ENCODE measurements at places on chromosomes 1 and 21.

- DNase-seq = peak; percentile 16
These were observed 26.2 kb downstream of the SMG7 start for GRCh38 chr1:183498342-183498991.

DNA sequence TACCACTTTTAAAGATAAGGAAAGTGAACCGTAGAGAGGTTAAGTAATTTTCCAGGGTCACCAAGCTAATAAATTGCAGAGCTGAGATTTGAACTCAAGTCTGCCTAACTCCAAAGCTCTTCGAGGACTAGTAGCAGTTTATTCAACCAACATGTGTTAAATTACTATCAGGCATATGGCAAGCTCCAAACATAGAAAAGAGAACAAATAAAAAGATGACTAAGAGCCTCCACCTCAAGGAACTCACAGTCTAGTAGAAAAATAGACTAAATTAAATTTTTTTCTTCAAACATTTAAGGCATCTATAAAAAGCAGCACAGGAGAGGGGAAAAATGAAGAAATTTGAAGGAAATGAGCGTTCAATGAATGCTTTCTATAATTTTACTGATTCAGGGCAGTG, 22.2 kb downstream of the SLC9C2 start:
- no peak for DNase-seq

DNA sequence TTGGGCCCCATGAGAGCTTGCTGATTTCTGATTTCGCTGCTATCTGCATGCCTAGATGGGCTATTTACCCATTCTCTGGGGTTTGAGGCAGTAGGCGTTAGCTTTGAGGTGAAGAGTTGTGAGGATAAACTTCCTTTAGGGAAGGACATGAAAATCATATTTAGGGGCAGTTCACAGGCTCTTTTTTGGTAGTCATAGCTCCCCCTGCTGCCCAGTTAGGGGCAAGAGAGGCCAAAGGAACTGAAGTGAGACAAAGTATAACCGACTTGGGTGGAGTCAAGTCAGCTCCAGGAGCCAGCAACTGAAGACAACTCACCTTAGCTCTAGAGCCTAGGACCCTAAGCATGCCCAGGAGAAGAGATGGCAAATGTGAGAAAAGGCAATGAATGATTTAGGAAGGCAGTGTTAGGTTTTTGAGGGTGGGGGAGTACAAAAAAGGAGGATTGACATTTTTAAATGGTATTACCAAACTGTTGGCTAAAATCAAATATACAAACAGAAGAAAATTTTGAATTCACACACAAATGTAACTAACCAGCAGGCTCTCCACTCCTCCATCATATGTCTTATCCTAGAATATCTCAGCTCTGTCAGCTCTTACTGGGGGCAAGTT, 625.2 kb downstream of the LMO4 start:
- peak; percentile 64 for DNase-seq

DNA sequence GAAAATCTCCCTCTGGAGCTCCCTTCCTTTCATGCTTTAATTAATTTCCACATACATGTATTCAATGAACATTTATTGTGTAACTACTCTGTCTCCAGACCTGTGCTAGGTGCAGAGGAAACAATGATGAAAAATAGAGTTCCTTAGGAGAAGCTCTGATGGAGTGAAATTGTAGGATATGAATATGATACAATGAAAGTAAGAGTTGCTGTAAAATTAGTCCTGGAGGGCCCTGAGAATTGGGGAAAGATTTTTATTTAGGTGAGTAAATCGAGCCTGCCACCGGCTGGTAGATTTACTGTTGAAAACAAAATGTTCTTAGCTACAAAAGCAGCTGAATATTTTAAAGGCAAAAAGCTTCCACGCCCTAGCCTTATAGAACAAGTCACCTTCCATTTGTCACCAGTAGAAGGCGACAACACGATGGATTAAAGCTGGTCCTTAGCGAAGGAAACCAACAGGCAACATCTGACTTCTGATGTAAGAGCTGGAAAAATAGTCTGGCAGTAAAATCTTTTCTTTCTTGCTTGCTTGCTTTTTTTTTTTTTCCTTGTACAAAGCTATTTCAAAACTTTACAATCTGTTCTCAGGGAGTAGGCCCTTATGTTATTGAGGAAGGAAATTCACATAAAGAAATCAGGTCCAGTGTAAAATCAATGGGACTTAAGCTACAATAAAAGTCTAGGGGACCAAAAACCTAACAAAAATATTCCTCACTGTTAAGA, 82.0 kb upstream of the ROR1 start:
- peak; percentile 68 for DNase-seq

DNA sequence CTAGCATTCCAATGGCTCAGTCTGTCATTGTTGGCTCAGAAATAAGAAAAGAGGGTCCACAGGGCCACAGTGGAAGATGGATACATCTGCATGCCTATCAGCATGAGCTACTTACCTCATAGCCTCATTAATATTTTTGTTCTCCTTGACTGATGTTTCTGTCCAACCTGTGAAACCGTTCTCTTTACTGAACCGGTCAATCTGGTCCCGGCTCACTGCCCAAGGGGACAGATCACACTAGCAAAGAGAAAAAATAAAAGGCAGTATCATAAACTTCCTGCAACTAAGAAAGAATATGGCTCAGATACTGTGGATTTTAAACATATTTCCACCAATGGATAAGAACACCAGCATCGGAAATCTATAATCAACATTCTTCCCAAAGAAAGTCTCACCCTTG, 4.7 kb downstream of the RAB29 start:
- DNase-seq = no peak

GRCh38 chr1:78492386-78492950, 1.7 kb downstream of the PTGFR start:
- peak; percentile 10 for DNase-seq

GRCh38 chr1:2786329-2787162, 14.9 kb downstream of the TTC34 start:
- peak; percentile 48 for DNase-seq

- DNase-seq = no peak
These were observed 209.5 kb downstream of the RERE start for GRCh38 chr1:8607906-8608305.

- no peak for DNase-seq
These were observed 15.4 kb upstream of the OPRD1 start for GRCh38 chr1:28796352-28797211.

DNA sequence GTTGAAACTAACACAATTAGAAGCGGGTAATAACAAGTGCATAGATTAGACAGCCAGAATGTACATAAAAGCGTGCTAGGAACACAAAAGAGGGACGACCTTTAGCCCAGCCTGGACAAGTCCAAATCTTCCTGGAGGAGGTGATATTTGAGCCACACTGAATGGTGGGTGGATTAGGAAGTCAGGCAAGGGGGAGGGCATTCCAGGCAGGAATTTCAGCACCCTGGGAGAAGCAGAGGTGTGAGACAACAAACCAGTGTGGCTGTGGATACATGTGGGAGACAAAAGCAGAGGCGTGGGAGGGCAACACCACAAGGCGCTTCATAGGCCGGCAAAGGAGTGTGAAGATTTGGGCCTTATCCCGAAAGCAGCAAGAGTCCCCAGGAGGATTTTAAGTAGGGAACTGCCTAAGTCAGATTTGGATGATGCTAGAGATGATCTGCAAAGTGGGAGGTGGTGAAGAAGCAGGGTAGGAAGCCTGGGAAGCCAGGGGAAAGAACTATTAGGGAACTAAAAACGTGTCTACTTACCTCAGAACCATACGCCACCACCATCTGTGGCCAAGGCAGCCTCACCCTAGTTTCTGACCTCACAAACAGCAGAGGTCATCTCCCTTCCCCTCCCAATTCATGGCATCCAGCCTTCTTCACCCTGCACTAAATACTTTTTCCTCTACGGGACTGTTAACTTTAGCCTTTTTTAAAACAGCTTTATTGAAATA, 81.8 kb downstream of the GLUL start:
- no peak for DNase-seq

DNA sequence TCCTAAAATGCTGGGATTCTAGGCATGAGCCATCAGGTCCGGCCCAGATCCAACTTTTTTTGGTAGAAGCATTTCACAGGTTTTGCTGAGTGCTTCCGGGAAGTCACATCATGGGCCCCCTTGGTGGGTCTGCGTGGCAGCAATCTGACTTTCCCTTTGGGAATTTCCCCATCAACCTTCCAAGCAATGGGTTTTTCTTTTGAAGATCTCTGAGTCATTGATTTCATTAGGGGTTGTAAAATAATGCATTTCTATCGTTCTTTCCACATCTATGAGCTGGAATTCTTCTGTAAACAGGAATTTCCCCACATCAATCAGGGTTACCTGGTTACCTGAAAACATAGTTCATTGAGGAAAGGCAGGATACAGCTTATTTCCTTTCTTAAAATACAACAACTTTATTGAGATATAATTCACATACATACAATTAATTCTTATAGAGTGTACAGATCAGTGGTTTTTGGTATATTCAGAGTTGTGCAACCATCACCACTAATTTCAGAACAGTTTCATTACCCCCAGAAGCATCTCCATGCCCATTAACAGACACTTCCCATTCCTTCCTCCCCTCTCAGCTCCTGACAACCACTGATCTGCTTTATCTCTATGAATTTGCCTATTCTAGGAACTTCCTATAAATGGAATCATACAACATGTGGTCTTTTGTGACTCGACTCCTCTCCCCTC, 9.9 kb upstream of the ZBTB17 start:
- DNase-seq = no peak

GRCh38 chr21:42465008-42465802, 30.8 kb downstream of the RSPH1 start:
- DNase-seq = peak; percentile 78

DNA sequence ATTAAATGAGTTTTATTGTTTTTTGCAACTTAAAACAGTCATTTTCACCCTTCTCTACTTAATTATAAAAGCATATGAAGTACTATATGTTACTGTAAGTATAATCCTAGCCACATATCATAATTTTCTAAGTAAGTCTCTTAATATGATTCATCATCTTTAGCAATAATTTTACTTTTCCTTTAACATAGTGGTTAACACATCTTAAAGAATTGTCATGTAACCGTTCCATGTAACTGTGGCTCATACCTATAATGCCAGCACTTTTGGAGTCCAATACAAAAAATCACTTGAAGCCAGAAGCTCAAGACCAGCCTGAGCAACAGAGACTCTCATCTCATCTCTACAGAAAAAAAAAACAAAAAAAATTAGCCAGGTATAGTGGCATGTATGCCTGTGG, 260.6 kb upstream of the DUSP10 start:
- DNase-seq = no peak

- DNase-seq = no peak
These were observed 23.0 kb upstream of the DMBX1 start for GRCh38 chr1:46466477-46467182.

DNA sequence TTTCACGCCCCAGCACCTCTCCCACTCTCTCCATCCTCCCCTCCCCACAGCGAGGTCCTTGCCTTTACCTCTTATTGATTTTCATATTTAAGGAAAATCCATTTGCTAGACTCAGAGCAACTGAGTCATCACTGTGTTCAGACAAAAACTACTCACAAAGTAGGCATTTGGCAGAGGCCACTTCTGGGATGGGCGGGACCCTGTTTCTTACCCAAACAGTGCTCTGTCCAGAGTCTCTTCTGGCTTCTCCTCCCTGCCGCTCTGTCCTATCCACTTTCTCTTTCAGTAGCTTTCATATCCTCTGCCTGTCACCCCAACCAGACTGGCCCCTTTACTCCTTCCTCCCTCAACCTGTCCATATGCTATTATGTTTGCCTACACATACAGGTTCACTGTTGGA, 2.4 kb upstream of the NAV1 start:
- no peak for DNase-seq

DNA sequence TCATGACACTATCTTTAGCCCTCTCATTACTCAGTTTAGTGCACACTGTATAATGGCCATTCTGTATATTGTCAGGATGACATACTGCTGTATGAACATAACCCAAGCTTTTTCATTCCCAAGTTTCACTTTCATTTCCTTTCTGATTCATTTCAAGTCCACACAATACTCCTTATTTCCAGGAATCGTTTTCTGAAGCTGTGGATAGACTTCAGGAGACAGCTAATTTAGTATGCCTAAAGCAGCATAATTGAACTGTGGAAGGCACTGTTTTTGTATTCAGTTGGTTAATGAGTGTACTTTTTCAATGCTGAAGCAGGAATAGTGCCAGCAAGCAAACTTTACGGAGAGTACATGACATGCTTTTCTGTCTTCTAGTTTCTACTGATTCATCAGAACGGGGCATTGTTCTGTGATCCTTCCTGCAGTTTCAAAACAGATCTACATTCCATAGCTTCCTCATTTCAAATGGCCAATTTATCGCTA, 578.5 kb upstream of the ZP4 start:
- DNase-seq = no peak

DNA sequence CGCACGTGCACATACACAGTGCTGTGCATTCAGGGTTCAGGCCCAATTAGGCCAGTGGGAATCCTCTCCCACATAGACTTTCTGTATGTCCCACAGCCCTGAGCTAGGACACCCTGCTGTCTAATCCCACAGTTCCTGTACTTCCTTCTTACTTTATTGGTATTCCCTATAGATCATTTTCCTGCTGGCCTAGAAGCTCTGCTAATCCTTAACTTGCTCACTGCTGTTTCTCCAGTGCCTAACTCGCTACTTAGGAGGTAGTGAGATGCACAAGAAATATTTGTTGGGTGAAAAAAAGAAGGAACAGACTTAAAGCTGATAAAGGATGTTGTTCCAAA, 34.1 kb upstream of the FHAD1 start:
- DNase-seq = no peak

DNA sequence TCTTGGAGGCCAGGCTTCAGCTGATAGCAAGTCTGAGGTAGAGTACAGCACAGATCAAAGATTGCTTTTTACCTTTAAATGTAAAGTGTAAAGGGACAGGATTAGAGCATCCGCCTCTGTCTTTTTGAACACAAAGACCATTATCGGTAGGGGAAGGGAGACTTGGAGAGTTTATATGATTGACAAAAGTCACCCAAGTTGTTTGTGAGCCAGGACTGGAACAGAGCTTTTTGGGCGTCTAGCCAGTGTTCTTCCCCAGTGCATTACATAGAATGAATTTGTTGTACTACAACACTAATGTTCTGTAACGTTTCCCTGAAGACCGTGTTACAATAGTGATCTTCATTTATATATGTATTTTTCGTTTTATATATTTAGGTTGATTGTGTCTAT, 9.3 kb upstream of the PIGC start:
- no peak for DNase-seq

DNA sequence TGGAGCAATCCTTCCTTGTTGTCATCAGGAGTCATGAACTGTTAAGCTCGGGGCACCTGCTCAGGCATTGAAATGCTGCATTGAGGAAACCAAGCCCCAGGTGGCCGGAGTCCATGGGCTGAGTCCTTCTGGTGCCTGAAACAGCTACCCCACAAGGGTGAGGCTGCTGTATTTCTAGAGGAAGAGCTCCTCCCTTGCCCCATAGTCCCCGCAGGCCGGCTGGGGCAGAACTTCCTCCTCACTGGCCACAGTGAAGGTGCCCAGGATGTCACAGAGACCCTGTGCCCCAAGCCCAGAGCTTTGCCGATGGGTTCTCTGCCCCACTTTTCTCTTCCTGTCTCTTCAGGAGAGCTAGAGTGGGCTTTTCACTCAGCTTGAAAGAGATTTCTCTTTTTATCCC, 80.8 kb upstream of the GCLM start:
- DNase-seq = no peak
